Dorsolateral prefrontal cortex (tissue), 122 donors: ENCODE measurements at places on chromosomes 1 and 21. TPM values are rescaled to one million over a fixed set of nuclear protein-coding genes. Genes with fewer than 3 reads are reported as not detected.

The VTCN1 gene
- total RNA-seq: not detected

The TMIGD3 gene
- total RNA-seq: 7.8 TPM

The FAM163A gene
- total RNA-seq: 2.0 TPM

The ZSCAN20 gene
- total RNA-seq: 8.4 TPM

The CAMK2N1 gene
- 424 TPM for total RNA-seq
